ENCODE measurements at places on chromosomes 5 and 9. TPM values are rescaled to one million over a fixed set of nuclear protein-coding genes. Genes with fewer than 3 reads are reported as not detected.
A peak's percentile ranks its signal among the peaks of the same experiment; 100 is the strongest.

- no peaks in the 10 kb centered on the region for H3K36me3 ChIP-seq
- peak; percentile 6 for DNase-seq
- H3K4me3 ChIP-seq: peak overlapping the region; percentile 100
Measured at GRCh38 chr5:65927503-65928321, 1.3 kb downstream of the ERBIN start.

- H3K4me3 ChIP-seq: no peak overlapping the region
- H3K27me3 ChIP-seq: no peaks in the 10 kb centered on the region
- no peak overlapping the region for H3K27ac ChIP-seq
- H3K4me1 ChIP-seq: no peaks in the 10 kb centered on the region
Measured at GRCh38 chr9:99516657-99517049, 294.6 kb downstream of the SEC61B start.

GRCh38 chr5:120405923-120406322 lies 58.2 kb upstream of the PRR16 start:
- DNase-seq: no peak
- H3K27me3 ChIP-seq: no peaks in the 10 kb centered on the region
- H3K4me3 ChIP-seq: no peak overlapping the region
- no peaks in the 10 kb centered on the region for H3K4me1 ChIP-seq
- no peaks in the 10 kb centered on the region for H3K36me3 ChIP-seq

- H3K27me3 ChIP-seq: no peaks in the 10 kb centered on the region
- H3K4me3 ChIP-seq: no peak overlapping the region
- no peaks in the 10 kb centered on the region for H3K4me1 ChIP-seq
- no peaks in the 10 kb centered on the region for H3K36me3 ChIP-seq
- H3K27ac ChIP-seq: no peak overlapping the region
- DNase-seq: no peak
Measured at GRCh38 chr9:13731637-13732036, 452.1 kb upstream of the MPDZ start.

- no peak for DNase-seq
- H3K27ac ChIP-seq: no peak overlapping the region
- no peaks in the 10 kb centered on the region for H3K36me3 ChIP-seq
Measured at GRCh38 chr9:15670894-15671293, 118.1 kb downstream of the CCDC171 start.

LECT2 gene
- not detected for total RNA-seq

CDX1 gene
- not detected for total RNA-seq

IQGAP2 gene
- total RNA-seq: 214 TPM

All from CD4-positive, CD25-positive, alpha-beta regulatory T cell (primary cell).